ENCODE measurements at places on chromosomes 5 and 9.

DNA sequence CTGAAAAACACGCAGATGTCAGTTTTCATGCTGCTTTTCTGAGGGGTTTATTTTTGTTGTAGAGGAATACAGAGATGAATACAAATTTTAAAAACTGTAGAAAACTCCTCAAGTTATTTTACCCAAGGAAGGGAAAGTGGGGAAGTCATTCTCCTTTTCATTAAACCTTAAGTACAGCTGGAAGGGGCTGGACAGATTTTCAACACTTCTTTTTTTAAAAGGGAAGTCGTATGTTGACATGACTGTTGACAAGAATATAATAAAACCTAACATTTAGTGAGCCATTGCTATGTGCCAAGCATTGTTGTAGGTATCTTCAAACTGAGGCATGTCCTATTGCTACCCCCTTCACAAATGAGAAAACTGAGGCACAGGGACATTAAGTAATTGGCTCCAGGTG is 235.7 kb upstream of the ELL2 start:
- no peak for DNase-seq

- no peak for DNase-seq
These were observed 190.1 kb downstream of the NR3C1 start for GRCh38 chr5:143213231-143213850.

GRCh38 chr9:135641745-135642144 is 2.4 kb upstream of the GLT6D1 start:
- DNase-seq, result no peak

- DNase-seq, result no peak
These were observed 109.1 kb upstream of the SPATA31D4 start for GRCh38 chr9:81819155-81819554.

DNA sequence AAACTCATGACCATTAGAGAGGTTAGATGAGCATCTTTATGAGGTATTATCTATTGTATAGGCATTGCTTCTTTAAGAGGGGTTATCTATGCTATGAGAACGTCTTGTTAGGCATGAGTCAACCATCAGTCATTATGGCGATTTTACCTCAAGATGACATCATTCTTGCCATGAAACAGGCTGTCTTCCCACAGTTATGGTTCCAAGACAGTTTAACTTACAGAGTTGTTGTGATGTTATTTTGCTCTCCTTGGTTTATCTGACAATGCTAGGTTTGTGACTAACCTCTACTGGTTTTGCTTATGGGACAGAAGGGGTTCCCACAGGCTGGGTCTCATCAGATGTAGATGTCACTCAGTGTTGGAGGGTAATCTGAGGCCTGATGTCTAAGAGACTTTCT is 1864.7 kb upstream of the ACO1 start:
- no peak for DNase-seq

DNA sequence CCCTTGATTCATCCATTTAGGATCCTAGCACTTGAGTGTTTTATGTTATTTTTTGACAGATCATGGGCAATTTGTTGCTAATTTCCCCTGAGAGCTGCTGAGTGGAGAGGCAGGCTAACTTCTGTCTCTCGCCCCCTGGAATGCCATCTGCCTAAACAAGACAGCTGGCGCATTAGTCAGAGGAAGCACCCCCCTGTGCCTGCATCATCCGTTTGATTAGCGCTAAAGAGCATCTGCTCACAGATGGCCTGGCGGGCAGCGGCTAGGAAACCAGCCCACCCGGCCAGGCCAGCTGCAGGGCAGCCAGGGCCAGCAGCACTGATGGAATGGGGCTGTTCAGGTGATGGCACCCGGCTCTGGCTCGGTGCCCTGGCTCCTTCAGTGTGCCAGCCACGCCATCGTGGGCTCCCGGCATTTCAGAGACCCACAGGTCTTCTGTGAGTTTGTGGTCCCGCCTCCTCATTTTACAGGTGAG is 22.9 kb upstream of the ASS1 start:
- no peak for DNase-seq

- DNase-seq, result peak; percentile 19
These were observed 29.5 kb downstream of the MTAP start for GRCh38 chr9:21831841-21832509.

- DNase-seq, result no peak
These were observed 320.1 kb downstream of the ADAMTS6 start for GRCh38 chr5:65161655-65162054.

GRCh38 chr5:163735069-163735468 is 229.7 kb downstream of the MAT2B start:
- DNase-seq, result no peak

DNA sequence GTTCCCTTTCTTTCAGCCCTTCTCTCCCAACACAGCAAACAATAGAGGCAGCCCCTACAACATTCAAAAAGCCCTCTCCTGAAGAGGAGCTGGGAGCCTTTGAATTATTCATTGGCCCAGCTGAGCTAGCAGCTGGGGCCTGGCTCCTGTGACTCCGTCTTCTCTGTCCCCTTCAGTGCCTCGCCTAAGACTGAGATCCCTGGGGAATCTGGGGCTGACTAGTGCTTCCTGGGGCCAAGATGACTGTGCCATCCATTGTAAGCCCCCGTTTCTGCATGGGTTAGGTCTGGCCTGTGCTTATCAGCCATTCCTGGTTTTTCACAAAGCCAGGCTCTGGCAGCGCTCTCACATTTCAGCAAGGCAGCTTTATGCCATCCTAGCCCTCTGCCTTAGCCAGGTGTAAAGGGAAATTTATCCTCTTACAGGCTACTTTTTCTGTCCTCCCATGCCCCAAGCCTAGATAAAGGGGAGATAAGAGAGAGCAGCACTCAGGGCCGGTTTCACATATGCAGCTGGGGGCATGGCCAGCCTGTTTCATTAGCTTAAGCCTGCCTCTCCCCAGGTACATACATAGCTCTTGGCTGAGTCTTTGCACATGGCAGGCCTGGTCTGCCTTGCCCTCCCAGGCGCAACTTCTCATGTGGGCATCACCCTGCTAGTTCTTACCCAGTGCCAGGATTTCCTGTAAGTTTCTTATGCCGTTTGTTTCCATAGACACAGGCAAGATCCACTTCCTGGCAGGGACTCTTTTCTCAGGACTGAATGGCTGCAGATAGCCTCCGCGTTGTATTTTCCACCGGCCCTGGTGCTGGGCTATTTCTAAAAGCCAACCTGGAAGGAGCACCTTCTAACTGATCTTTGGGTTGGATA is 15.8 kb downstream of the PTPA start:
- no peak for DNase-seq

- DNase-seq, result no peak
These were observed 32.4 kb downstream of the CDC42SE2 start for GRCh38 chr5:131296213-131296672.

- DNase-seq, result no peak
These were observed 669.7 kb downstream of the MAT2B start for GRCh38 chr5:164175083-164175482.

- DNase-seq, result no peak
These were observed 1082.9 kb upstream of the CDH18 start for GRCh38 chr5:21070858-21071257.

DNA sequence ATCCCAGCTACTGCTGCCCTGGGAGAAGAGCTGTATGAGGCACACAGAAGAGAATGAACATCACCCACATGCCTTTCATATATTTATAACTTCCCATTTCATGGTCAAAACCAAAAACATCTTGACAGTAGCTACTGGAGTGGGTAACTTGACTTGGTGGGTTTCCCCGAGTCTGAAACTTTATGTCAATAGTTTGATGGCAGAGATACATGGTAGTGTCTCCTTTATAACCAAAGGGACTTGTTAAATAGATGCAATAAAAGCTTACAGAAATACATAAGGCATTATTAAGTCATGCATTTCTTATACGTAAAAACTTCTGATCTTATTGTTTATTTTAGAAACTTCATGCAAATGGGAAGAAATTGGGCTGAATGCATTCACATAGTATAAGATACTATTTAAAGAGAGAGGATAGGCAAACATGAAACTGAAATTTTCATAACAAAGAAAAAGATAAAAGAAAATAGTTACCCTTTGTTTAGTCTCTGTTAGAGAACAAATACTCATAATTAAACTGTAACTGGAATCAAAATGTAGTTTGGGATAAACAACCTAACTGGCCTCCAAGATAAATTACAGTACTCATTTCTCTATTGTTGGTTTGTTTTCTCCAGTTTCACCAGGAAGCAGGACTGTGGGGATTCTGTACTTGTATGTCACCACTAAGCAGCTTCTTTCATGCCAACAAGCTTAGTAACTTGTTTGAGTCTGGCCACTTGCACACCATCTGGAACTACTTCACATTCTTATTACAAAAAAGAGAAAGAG is 459.3 kb upstream of the MEF2C start:
- DNase-seq, result no peak

DNA sequence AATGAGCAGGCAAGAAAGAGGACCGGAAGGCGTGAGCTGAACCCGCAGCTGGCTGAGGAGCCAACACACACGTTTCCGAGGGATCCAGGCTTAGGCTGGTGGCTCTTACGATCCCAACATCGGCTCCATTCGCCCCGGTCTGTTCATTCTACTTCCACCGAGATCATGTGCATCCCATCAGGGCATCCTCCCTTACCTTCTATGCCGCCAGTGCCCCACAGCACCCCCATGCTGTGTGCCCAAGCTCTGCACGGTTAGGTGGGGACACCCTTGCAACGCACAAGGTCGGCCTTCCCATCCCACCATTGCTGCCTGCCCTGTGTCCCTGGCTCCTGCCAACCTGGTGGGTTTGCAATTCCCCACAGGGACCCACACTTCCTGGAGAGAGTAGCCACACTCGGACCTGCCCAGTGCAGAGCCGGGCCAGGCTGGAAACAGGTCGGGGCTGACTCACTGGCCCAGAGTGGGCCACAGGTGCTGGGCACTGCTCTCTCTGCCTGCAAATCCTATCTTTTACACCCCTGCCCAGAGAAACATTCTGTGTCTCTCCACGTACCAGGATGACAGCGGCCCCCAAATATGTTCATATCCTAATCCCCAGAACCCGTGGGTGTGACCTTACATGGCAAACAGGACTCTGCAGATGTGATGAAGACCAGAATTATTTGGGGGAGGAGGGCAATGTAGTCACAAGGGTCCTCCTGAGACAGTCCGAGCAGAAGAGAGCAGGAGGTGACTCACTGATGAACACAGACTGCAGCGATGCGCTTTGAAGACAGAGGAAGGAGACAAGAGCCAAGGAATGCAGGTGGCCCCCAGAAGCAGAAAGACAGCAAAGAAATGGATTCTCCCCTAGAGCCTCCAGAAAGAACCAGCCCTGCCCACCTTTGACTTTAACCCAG is 182.2 kb downstream of the AUH start:
- no peak for DNase-seq

DNA sequence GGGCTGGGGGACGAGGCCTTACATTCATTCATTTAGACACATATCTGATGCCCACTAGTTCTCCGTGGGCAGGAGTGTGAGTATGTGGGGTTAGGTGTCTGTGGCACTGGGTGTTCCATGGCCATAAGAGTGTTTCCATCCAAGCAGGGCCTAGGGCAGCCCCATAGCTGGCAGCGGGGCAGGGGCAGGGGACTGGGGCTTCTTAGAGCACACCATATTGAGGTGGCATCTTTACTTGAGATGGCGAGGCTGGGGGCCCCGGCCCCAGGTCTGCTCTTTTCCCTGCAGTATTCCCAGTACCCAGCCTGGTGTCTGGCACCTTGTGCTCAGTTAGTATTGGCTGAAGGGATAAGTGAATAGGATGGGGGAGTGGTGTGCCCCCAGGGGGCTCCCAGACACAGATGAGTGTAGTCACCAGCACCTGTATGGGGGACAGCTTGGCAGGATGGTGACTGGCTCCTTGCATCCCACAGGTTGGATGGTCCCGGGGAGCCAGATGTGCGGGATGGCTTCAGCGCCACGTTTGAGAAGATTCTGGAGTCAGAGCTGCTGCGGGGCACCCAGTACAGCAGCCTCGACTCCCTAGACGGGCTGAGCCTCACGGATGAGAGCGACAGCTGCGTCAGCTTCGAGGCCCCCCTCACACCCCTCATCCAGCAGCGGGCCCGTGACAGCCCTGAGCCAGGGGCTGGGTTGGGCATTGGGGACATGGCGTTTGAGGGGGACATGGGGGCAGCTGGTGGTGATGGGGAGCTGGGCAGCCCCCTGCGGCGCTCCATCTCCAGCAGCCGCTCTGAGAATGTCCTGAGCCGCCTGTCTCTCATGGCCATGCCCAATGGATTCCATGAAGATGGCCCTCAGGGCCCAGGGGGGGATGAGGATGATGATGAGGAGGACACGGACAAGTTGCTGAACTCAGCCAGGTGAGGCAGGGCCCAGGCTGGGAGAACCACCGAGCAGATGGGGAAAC is 17.5 kb downstream of the PSD2 start:
- DNase-seq, result no peak

- no peak for DNase-seq
These were observed 791.2 kb downstream of the MAT2B start for GRCh38 chr5:164296603-164297080.

GRCh38 chr9:132879457-132880323 is 992 bp downstream of the SPACA9 start:
- DNase-seq, result no peak

DNA sequence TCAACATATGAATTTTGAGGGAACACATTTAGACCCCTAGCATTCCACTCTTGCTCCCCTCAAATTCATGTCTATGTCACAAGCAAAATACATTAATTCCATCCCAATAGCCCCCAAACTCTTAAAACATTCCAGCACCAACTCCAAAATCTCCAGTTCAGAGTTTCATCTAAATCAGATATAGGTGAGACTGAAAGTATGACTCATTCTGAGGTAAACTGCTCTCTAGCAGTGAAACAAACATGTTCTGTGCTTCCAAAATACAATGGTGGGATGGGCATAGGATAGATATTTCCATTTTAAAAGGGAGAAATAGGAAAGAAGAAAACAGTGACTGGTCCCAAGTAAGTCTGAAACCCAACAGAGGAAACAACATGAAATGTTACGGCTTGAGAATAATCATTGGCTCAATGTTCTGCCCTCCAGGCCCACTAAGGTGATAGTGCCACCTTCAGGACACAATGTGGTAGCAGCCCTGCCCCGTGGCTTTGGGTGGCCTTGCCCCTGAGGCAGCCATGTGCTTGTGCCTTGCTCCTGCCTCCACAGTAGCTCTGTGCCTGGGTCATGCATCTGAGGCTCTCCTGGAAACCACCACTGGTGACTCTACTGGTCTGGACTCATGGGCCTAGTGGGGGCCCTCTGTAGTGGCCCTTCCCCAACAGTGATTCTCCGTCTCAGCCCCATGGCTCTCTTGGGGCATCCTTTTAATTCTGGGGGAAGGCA is 36.4 kb upstream of the IPPK start:
- peak; percentile 39 for DNase-seq

DNA sequence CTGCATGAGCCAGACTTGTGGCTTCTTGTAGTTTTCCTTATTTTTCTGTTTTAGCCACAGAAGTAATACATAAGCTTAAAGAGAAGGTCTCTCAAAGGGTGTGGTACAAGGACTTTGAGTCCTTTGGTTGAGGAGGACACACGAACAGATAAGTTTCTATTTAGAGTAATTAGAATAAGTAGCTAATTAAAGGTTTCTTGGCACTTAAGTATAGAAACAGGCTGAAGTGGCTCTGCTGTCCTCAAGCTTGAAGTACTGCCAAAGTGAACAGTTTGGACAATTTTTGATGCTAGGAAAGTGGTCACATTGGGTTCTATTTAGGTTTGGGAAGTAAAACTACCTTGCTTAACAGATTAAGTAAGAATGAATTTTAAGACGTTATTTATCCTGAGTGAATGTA is 278.3 kb upstream of the MPDZ start:
- no peak for DNase-seq

GRCh38 chr5:61289669-61290306 is 42.3 kb upstream of the ZSWIM6 start:
- no peak for DNase-seq

- no peak for DNase-seq
These were observed 721 bp downstream of the GIN1 start for GRCh38 chr5:103119070-103119764.

All from HuH-7 (cell line).